ENCODE measurements at places on chromosomes 11 and 22. TPM values are rescaled to one million over a fixed set of nuclear protein-coding genes. Genes with fewer than 3 reads are reported as not detected.
A peak's percentile ranks its signal among the peaks of the same experiment; 100 is the strongest.

DNA sequence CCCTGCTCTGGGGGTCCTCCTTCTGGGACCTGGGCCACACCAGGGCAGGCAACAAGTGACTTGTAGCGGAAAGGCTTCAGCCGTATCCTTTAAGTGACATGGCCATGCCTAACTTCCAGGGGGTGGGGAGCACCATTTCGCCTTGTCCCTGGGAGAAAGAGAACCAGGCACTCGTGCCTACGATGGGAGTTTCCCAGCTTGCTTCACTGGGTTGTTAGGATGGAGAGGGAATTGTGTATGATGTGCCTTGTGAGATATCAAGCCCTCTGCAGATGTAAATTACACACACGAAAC lies 151.4 kb downstream of the CACNA1I start:
- no peaks in the 10 kb centered on the region for H3K4me1 ChIP-seq
- DNase-seq: no peak
- H3K27me3 ChIP-seq: no peaks in the 10 kb centered on the region
- no peak overlapping the region for H3K4me3 ChIP-seq
- H3K27ac ChIP-seq: no peak overlapping the region

Gene LMO2
- total RNA-seq: 8.0 TPM

- peaks cover 20% of the 10 kb centered on the region for H3K4me1 ChIP-seq
- H3K36me3 ChIP-seq: no peaks in the 10 kb centered on the region
- peak; percentile 29 for DNase-seq
- no peak overlapping the region for H3K27ac ChIP-seq
These were observed 4.1 kb downstream of the ST3GAL4 start for GRCh38 chr11:126359431-126360048.

DNA sequence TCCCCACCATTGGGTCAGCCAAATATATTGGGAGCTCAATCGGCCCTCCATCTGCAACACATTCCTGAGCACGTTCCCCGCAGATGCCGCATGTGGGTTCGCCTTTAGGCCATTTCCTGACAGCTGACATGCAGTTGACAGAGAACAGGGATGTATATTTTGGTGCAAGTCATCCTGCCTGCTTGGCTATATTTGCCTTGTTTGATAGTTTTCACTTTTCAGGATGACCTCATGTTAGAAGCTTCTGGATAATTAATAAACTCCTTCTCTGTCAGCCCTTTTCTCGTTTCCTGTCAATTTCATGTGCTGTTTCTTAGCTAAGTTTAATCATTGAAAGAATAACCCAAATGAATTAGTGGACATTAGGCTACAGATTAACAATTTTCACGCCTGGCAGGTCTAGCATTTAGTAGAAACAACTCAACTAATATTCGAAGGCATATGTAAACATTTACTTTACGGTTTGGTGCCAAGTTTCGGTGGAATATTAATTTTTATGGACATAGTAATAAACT lies 105.8 kb upstream of the SLC5A12 start:
- peaks cover 11% of the 10 kb centered on the region for H3K4me1 ChIP-seq
- H3K36me3 ChIP-seq: no peaks in the 10 kb centered on the region
- DNase-seq: peak; percentile 14
- H3K27me3 ChIP-seq: no peaks in the 10 kb centered on the region
- no peak overlapping the region for H3K4me3 ChIP-seq

- H3K4me3 ChIP-seq: no peak overlapping the region
- no peaks in the 10 kb centered on the region for H3K27me3 ChIP-seq
- peaks cover 79% of the 10 kb centered on the region for H3K4me1 ChIP-seq
- no peaks in the 10 kb centered on the region for H3K36me3 ChIP-seq
These were observed 56.0 kb downstream of the PACSIN2 start for GRCh38 chr22:42958937-42959336.

Gene ACR
- not detected for total RNA-seq

Gene CALCB
- total RNA-seq: 11.5 TPM

GRCh38 chr11:565921-566509 lies 5.2 kb downstream of the RASSF7 start:
- peak overlapping the region; percentile 11 for H3K27ac ChIP-seq
- no peaks in the 10 kb centered on the region for H3K27me3 ChIP-seq
- H3K36me3 ChIP-seq: no peaks in the 10 kb centered on the region
- H3K4me3 ChIP-seq: no peak overlapping the region

GRCh38 chr22:43563571-43563970 lies 151.8 kb downstream of the MPPED1 start:
- no peaks in the 10 kb centered on the region for H3K36me3 ChIP-seq
- H3K27me3 ChIP-seq: no peaks in the 10 kb centered on the region
- no peak for DNase-seq
- H3K27ac ChIP-seq: no peak overlapping the region
- H3K4me3 ChIP-seq: no peak overlapping the region

Gene C11orf42
- not detected for total RNA-seq

DNA sequence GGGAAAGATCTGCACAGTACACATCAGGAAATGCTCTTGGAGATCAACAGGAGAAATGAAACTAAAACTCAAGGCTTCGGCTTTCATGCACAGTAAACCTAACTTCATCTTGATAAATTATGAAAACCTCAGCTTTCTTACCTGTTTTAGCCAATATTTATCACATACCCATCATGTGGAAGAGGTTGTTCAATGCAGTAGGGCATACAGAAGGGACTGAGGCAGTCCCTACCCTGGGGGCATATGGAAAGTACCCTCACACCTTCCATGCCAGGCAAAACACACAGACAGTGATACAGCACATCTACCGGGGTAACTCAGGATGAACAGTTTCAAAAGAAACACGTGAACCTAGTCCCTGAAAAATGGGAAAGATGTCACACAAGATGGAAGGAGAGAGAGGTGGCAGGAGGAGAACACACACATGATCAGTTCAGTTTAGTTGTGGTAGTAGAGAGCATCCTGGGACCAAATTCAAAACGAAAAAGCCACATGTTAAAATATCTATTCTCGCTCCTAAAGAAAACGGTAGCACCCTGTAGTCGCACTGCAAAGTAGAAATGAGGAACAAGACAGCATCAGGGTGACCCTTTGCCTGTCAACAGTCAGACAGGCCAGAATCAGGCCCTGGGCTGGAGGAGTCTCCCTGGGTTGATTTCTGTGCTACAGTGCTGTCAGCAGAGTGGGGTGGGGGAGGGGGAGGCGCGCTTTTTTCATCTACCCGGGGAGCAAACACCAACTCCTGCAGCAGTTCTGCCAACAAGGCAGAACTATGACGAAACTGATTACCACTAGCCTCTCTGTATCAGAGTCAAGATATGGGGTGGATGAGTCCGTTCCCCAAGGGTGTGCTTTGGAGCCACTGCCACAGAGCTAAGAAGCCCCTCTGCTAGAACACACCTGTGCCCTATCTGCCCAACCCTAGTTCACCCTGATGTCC lies 1.3 kb downstream of the HIRA start:
- DNase-seq: peak; percentile 45
- H3K27ac ChIP-seq: peak overlapping the region; percentile 75
- H3K4me3 ChIP-seq: peak overlapping the region; percentile 87
- no peaks in the 10 kb centered on the region for H3K27me3 ChIP-seq

GRCh38 chr11:102115557-102115956 lies 5.3 kb downstream of the YAP1 start:
- peaks cover 45% of the 10 kb centered on the region for H3K4me1 ChIP-seq
- peak overlapping the region; percentile 43 for H3K27ac ChIP-seq
- H3K27me3 ChIP-seq: no peaks in the 10 kb centered on the region
- DNase-seq: no peak
- no peak overlapping the region for H3K4me3 ChIP-seq

DNA sequence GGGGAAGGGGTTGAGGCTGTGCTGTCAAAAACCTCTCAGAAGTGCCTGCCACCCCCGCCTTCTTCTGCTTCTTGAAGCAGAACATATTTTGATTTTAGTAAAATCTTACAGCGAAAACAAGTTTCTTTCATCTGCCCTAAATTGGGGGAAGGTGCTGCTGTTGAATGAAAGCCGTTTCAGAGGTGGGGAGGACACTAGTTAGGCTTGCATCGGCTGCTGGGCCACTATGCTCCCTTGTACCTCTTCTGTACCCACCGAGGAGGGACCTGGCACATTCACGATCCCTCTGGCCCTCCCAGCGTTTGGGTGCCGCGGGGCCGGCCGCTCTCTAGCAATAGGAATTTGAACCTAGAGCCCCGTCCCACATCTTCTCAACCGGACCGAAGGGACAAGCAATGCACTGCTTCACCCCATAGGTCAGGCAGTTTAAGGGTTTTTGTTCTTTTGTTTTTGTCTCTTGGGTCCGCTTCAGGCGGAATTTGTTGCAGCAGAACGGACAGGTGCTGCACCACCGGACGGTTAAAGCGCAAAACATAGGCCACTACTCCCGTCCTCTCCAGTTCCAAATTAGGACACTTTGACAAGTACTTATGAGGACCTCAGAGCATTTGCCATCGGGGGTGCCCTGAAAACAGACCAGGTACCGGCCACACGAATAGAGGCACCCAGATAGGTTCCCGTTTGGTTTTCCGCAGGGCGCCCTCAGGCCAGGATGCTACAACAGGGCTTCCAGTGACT lies 5.6 kb downstream of the SLC6A5 start:
- H3K4me1 ChIP-seq: peaks cover 4% of the 10 kb centered on the region
- H3K36me3 ChIP-seq: no peaks in the 10 kb centered on the region
- no peak overlapping the region for H3K4me3 ChIP-seq

Gene OR52H1
- total RNA-seq: 5.9 TPM

Gene IL10RA
- total RNA-seq: 7.3 TPM

Gene GUCY1A2
- total RNA-seq: 4.4 TPM

- peak; percentile 87 for DNase-seq
- no peak overlapping the region for H3K27ac ChIP-seq
- peaks cover 19% of the 10 kb centered on the region for H3K4me1 ChIP-seq
- no peaks in the 10 kb centered on the region for H3K36me3 ChIP-seq
- H3K27me3 ChIP-seq: no peaks in the 10 kb centered on the region
These were observed 62.1 kb downstream of the THAP12 start for GRCh38 chr11:76318744-76319384.

DNA sequence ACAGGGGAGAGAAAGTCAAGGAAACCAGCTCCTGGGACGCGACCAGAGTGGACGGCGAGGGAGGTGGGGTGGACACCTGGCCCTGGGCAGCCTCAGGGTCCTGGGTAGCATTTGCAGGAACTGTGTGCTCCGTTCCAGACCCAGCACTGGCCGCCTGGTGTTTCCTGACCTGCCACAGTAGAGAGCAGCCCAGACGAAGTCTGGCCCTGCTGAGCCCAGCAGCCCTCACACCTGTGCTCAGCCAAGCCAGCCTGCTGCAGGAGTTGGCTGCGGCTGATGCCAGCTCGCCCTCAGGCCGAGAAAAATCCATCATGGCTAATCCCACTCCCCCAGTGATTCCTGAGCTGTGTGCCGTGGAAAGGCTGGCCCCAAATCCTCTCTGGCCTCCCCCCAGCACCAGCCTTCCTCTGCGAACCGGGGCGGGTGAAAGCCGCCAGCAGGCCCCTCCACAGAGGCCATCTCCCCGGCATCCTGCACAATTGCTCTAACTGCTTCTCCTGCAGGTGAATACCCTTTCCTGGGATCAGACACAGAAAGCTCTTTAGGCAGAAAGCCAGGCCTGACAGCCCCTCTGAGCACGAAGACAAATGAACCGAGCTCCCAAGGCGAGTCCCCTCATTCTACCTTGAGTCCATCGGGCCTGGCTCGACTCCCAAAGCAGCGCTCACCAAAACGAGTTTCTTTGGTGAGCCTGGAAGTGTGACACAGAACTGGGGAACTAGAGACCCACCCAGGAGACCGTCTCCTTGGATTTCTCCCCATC lies 88.6 kb downstream of the RTL6 start:
- H3K4me3 ChIP-seq: no peak overlapping the region
- DNase-seq: no peak
- H3K27me3 ChIP-seq: no peaks in the 10 kb centered on the region
- H3K4me1 ChIP-seq: no peaks in the 10 kb centered on the region

GRCh38 chr22:17120281-17120680 lies 879 bp downstream of the TMEM121B start:
- H3K4me3 ChIP-seq: no peak overlapping the region
- H3K36me3 ChIP-seq: no peaks in the 10 kb centered on the region
- H3K27me3 ChIP-seq: no peaks in the 10 kb centered on the region
- H3K27ac ChIP-seq: no peak overlapping the region

DNA sequence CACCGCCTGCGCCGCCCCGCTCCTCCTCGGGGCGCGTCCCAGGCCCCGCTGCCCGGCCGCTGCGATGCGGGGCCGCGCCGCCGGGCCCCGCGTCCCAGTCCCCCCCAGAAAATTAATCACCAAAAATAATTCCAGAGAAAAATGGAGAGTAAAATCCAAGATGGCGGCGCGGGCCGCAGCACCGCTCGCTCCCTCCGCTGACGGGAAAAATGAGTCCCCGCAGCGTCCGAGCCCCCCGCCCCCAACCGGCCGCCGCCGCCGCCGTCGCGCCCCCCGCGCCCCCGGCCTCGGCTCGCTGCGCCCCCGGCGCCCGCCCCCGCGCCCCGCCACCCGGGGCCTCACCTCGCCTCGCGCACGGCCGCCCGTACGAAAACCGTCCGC lies at the start of gene KMT5B:
Gene KMT5B, minus strand, starts transcription at position 162 of the 381 bp plus-strand sequence. CDS start 23,220 bp downstream, outside the sequence.
- peak; percentile 56 for DNase-seq
- peak within 1 kb of the TSS; percentile 100 for H3K27ac ChIP-seq
- H3K27me3 ChIP-seq: no peaks in the 10 kb centered on the region
- no peaks in the 10 kb centered on the region for H3K36me3 ChIP-seq
- peaks cover 49% of the 10 kb centered on the region for H3K4me1 ChIP-seq
- peak within 1 kb of the TSS; percentile 88 for H3K4me3 ChIP-seq

DNA sequence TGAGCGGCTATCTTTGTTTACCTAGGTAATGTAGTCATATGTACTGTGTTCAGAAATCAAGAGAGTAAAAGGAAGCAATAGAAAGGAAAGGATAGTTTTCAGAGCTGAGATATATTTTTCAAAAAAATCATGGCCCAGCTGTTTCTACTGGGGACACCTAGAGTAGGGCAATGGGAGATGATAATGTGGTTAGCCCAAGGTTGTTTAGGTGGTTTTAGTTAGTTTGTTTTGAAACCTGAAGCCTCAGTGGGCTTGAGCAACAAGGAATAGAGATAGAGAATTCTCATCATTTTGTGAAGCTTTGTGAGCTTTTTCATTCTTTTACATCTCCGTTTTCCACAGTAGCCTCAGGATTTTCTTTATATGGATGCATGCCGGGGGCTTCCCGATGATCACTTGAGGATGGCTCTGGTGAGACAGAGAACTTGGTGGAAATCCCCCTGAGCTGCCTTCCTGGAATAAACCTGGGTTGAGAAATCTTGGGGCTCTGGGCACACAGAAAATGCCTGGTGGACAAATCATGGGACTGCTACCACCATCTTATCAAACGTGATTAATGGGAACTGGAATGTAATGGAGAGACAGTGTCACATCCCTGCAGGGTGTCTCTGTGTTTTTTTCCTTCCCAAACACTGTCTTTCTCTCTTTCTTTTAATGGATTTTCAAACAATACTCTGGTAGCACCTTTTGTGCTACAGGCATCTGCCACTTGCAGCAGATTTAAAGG lies 49.0 kb downstream of the ARHGAP42 start:
- DNase-seq: no peak
- H3K4me3 ChIP-seq: no peak overlapping the region
- no peak overlapping the region for H3K27ac ChIP-seq
- H3K36me3 ChIP-seq: no peaks in the 10 kb centered on the region
- H3K27me3 ChIP-seq: no peaks in the 10 kb centered on the region
